ENCODE measurements at places on chromosomes 16 and 17. TPM values are rescaled to one million over a fixed set of nuclear protein-coding genes. Genes with fewer than 3 reads are reported as not detected.

MEAK7 gene
- 9.8 TPM for total RNA-seq

PMP22 gene
- total RNA-seq: 26.1 TPM

KRT28 gene
- not detected for total RNA-seq

CSF3 gene
- total RNA-seq: not detected

LPO gene
- total RNA-seq: 0.11 TPM

RNF222 gene
- not detected for total RNA-seq

UQCRC2 gene
- 319 TPM for total RNA-seq

HES7 gene
- 1.1 TPM for total RNA-seq

KRTAP16-1 gene
- not detected for total RNA-seq

DRC3 gene
- total RNA-seq: 0.13 TPM

MYH1 gene
- total RNA-seq: not detected

C16orf92 gene
- not detected for total RNA-seq

TBC1D3E gene
- total RNA-seq: not detected

AANAT gene
- not detected for total RNA-seq

GDPD1 gene
- 9.3 TPM for total RNA-seq

OR1F1 gene
- total RNA-seq: not detected

STH gene
- total RNA-seq: not detected

LYRM9 gene
- 1.8 TPM for total RNA-seq

ABCA6 gene
- total RNA-seq: 0.02 TPM

TP53TG3B gene
- total RNA-seq: 0.66 TPM

CDRT15 gene
- not detected for total RNA-seq

CBX8 gene
- 11.9 TPM for total RNA-seq

TCAP gene
- 1.4 TPM for total RNA-seq

PDE6G gene
- total RNA-seq: not detected

CCL8 gene
- total RNA-seq: not detected

GPR142 gene
- not detected for total RNA-seq

MLKL gene
- 5.1 TPM for total RNA-seq

PLCG2 gene
- total RNA-seq: 8.6 TPM

NUP85 gene
- 121 TPM for total RNA-seq

NPIPB13 gene
- total RNA-seq: 8.2 TPM

EPX gene
- 0.22 TPM for total RNA-seq

SLC22A31 gene
- total RNA-seq: 1.1 TPM

SPIRE2 gene
- 8.9 TPM for total RNA-seq

CNGB1 gene
- not detected for total RNA-seq

LITAFD gene
- not detected for total RNA-seq
